ENCODE measurements at places on chromosomes 4 and X.
A peak's percentile ranks its signal among the peaks of the same experiment; 100 is the strongest.

GRCh38 chr4:54556587-54556986 lies 101.2 kb upstream of the KIT start:
- DNase-seq: no peak

GRCh38 chrX:13026877-13027652 lies 17.4 kb downstream of the FAM9C start:
- DNase-seq: no peak

GRCh38 chr4:170423137-170423536 lies 333.4 kb upstream of the AADAT start:
- no peak for DNase-seq

GRCh38 chr4:156501962-156502361 lies 469.6 kb downstream of the PDGFC start:
- no peak for DNase-seq

DNA sequence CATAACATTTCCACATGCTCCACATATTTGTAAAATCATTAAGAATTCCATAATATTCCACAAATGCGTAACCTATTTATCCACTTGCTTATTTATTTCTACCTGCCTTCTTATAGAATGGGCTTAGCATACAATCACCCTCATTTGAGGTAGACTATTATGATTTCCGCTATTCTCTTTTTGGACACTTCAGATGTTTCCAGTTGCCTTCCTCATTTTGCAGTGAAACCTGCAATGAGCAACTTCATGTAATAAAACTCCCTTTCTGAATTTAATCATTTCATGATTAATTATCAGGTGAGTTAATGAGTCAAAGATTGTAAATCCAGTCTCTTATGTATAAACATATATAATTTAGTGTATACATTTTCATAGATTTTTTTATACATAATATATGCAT lies 58.0 kb downstream of the PPP3CA start:
- no peak for DNase-seq

DNA sequence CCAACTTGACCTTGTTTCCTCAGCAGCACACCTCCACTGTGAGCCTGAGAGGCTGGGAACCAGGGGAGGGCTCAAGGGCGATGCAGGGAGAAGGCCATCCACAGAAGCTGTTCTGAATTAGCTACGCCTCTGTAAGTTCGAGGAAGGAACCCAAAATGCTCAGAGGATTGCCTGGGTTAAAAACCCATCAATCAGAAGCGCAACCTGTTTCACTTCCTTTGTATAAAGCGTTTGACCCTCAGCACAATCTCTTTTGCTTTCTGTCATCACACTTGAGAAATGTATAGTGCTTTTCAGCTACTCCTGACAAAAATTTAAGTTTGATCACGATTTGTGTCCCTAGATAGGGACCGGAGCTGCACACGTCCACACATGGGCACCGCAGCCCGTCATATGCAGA lies 48.0 kb upstream of the MAP3K15 start:
- DNase-seq: peak; percentile 23

- no peak for DNase-seq
Observed at GRCh38 chr4:10734697-10735096, 50.1 kb upstream of the CLNK start.

- peak; percentile 34 for DNase-seq
Observed at GRCh38 chr4:5051278-5052203, at the start of gene STK32B. TSS of gene STK32B (plus strand) at chr4:5051480.

- DNase-seq: no peak
Observed at GRCh38 chr4:131427000-131427399, 1722.1 kb upstream of the PCDH10 start.

GRCh38 chr4:24002330-24002966 lies 112.6 kb upstream of the PPARGC1A start:
- no peak for DNase-seq

- DNase-seq: no peak
Observed at GRCh38 chrX:48702716-48703115, 6.2 kb downstream of the SUV39H1 start.

GRCh38 chrX:7110821-7111276 lies 36.7 kb upstream of the STS start:
- peak; percentile 24 for DNase-seq

GRCh38 chr4:162104459-162105124 lies 59.2 kb downstream of the FSTL5 start:
- no peak for DNase-seq

DNA sequence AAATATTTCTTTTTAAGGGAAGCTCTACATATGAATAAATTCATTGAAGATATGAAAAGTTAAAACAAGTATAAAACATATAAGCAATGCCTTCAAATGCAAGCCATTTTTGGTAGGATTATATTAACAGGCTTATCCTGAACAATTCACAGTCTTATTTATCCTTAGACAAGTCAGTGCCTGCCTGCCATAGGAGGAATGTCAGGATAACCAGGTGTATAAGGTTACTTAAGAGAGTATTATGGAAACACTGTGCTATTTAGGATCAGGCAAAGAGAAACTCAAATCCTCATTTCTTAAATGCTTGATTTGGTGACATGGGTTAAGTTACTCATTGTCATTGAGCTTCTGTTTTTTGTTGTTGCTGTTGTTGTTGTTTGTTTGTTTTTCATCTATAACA lies 2029.9 kb upstream of the AGA start:
- DNase-seq: no peak

DNA sequence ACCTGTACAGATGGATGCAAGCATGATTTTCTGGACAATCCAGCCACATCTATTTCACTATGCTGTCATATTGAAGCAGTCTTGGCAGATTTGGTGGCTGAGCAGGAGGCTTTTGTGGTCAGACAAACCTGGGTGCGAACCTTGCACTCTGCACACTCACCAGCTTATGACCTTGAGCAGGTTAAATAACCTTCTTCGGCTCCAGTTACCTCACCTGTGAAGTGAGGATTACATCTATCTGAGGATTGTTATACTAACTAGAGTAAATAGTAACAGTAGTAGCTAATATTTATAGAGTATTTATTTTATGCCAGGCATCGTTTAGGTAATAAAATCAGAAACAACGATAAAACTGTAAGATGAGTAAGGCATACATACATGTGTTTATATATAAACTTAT lies 150.0 kb downstream of the PPP3CA start:
- DNase-seq: no peak

DNA sequence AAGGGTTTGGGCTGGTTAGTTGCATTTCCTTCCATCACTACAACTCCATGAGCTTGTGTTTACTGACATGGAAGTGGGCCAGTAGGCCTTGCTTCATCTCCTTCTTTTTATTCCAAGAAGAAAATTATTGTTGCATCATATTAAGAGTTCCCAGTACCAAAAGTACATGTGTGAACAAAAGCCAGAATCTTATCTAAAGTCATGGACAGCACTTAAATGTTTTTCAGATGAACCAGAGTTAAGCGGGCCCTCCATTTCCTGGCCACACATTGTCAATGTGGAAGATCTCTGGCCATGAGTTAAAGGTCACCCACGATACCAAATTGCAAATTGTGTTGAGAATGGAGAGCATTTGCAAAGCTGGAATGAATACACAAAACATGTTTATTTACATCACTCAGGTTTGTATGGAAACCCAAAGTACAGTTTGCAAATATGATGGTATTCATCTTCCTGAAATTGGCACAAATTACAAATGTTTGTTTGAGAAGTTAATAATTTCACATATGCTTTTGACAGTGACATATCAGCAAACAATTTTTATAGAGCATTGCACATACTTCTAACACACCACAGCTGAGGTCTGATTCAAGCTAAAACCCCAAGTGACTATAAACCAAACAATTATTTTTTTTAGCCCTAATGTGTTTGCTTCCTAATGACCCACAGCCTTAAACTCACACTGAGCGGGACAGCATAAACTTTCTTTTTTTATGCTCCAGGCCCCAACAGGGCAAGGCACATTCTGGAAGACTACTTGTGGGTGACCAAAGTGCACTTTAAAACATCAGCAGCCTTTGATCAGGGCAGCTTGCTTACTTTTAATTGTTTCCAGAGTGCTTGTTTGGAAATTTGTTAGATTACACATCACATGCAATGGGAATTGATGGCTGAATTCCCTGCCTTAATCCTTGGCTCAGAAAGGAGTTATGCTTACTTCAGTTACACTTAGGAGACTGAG lies 502.9 kb upstream of the SLIT2 start:
- no peak for DNase-seq

DNA sequence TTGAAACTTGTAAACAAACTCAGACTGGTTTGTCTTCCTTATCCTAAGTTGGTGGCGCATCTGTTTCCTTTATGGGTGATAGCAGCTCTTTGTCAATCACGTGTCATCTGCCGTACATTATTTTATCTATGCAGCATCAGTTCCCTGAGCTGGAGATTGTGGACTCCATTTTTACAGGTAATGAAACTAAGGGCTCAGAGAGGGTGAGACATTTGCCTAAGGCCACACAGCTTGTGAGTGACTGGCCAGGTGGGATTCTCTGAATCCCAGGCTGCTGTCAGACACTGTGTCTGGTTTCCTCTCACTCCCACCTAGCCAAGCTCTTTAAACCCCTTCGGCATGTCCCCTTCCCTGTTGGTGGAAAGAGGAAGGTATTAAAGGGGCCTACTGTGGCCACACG lies 41.7 kb upstream of the CLCN4 start:
- DNase-seq: no peak

DNA sequence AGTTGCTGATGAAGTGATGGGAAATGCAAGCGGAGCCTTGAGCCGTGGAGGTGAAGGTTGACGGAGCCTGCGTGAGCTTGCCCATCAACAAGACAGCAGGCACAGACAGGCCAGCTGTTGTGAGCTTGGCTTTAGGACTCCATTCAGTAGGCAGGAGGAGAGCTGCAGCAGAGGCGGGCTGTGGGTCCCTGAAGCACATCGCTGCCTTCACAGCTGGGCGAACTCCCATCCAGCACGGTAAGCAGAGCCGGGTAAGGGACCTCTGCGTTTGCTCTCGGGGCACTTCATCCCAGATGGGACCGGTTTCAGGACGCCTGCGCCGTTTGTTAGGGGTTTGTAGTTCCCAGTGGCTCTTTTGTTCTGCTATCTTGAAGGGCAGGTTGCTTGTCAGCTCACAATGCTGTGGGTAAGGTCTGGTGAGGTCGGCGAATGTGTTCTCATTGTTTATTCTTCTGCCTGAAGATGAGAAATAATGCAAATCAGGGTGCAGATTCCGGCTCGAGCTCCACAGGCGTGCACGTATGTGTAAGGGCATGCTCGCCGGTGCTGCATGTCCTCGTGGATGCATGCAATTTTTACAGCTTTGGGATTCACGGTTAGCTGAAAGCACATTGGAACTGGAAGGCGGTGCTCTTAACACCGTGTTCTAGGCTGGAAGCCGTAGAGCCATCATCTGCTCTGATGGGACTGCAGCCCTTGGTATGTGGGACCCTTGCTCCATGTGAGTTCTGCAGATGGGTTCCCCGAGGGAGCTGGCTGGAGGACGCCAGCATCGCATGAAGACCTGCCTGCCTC lies 54.6 kb upstream of the CLDN34 start:
- no peak for DNase-seq

- no peak for DNase-seq
Observed at GRCh38 chr4:3189459-3189858, 59.5 kb upstream of the MSANTD1 start.

DNA sequence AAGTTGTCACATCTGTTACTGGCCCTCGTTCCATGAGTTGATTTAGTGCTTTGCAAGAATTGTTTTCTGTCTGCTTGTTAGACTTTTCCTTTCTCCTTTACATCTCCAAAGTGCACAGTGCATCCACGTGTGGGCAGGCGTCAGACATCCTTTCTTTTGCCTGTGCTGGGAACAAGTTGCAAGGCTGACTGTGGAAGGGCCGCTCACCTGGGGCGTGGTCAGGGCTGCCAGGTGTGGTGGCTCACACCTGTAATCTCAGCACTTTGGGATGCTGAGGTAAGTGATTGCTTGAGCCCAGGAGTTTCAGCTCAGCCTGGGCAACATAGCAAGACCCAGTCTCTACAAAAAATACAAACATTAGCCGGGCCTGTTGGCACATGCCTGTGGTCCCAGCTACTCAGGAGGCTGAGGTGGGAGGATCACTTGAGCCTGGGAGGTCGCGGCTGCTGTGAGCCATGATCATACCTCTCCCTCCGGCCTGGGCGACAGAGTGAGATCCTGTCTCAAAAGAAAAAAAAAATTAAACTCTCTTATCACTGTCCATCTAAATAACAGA lies 46.2 kb downstream of the RGS12 start:
- DNase-seq: no peak

DNA sequence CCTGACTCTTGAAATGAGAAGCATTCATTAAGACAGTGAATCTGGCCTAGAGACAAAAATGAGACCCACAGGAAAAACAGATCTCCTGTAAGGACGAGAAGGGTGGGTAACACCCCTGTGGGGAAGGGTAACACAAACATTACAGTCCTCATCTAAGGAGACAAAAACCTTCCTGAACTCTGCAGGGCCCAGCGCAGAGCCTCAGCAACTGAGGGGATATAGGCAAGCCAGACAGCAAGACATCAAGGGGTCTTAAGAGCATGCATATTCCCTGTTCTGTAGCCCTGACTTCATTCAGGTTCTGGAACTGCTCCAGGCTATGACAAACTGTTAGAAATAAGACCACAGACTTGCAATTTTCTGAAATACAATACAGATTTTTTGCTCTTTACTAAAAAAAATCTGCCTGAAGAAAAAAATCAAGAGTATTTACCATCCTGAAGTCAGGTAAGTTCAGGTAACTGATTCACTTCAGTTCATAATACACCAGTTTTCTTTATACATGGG lies 15.5 kb downstream of the COX18 start:
- no peak for DNase-seq
